Posterior vena cava (tissue), 2 donors: ENCODE measurements at places on chromosomes 7 and 10. TPM values are rescaled to one million over a fixed set of nuclear protein-coding genes. Genes with fewer than 3 reads are reported as not detected.
A peak's percentile ranks its signal among the peaks of the same experiment; 100 is the strongest.

The CADPS2 gene
- total RNA-seq, result 15.6 TPM

DNA sequence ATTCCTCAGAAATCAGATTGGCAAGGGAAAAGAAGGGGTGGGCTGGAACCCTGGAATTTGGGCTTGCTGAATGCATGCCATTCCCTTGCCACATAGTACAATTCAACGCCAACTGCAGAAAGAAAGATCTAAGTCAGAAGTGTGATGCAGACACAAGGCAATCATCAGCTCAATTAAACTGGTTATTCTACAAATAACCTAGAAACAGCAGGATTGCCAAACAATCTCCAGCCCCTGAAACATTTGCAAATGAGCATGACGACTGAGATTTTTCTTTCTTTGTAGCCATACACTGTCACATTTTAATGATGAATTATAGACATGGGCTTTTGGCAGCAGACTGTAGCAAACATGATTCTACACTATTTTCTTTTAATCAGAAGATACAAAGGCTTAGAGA, 16.5 kb upstream of the CREB5 start:
- DNase-seq, result no peak

- no peak for DNase-seq
Measured at GRCh38 chr10:28151636-28152035, 151.2 kb downstream of the MPP7 start.

DNA sequence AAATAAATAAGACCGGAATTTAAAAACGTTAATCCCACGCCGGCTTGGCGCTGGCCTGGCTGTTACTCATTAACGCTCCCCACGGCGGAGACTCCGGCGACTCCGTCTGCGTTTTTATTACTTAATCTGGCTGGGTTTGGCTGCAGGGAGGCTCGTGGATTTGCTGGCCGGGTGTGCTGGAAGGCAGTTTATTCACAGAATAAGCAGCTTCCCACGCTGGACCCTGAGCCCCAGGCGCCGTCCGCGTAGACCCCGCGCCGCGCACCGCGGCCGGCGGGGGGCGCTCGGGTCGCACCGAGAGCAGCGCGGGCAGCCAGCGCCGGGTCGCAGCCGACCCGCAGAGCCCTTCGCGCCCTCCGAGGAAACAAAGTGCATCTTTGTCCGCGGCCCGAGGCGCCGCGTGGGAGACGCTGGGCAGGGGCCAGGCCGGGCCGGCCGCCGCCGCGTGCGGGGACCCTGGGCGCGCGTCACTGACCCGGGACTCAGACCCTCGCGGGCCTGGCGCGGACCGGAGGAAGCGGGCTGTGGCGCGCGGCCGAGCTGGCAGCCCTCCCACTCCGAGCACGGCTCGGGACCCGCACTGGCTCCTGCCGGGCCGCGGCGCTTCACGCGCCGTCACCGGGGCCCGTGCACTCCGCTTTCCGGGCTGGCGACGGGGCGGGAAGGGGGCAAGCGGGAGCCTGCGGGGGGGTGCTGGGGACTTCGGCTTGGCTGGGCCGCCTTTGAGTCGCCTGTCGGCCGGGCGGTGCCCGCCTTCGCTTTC, 587 bp upstream of the GRK5 start:
- peak; percentile 93 for DNase-seq

DNA sequence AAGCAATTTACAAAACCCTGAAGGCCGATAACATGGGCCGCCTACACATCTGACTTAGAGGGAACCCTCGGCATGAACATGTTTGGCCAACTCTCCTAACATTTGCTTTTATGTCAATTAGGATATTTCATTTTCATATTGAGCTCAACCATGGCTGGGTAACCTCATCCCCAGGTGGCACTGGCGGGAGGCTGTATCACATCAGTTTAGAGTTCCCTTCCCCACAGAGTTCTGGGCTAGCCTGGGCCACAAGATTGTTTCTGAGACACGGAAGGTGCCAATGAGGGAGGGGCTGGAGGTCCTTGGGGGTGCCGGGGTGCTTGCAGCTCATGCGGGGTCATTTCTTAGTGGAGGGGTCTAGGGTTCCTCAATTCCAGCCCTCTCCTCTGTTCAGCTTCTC, 386.5 kb upstream of the MKI67 start:
- DNase-seq, result no peak
